ENCODE measurements at places on chromosomes 2 and 18.

- DNase-seq: no peak
Observed at GRCh38 chr18:32175265-32175664, 14.6 kb upstream of the MEP1B start.

DNA sequence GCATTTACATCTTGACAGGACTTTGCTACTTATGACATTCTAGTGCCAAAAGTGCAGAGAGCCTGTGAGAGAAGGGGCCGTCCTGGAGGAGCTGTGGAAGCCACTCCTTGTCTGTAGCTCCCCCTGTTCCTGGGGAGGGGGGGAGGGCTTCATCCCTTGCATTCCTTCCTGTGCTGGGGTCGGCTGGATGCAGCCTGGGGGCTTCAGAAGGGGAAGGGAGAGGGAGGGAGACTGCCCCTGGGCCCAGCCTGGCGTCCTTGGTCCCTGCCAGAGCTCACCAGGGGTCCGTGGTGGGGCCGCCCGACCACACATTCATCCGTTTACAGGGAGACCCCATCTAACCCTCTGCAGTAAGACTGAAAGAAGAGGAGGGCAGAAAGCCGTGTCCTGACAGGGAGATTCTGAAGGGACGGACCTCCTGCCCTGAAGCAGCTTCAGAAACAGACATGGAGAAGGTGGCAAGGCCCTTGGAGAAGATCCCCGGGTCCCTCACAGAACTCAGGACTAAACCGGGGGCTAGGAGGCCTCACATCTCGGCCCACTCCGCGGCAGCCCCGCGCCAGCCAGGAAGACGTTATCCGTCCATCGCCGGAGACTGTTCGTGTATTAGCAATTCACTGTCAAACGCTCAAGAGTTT is 258.3 kb upstream of the SALL3 start:
- DNase-seq: no peak

DNA sequence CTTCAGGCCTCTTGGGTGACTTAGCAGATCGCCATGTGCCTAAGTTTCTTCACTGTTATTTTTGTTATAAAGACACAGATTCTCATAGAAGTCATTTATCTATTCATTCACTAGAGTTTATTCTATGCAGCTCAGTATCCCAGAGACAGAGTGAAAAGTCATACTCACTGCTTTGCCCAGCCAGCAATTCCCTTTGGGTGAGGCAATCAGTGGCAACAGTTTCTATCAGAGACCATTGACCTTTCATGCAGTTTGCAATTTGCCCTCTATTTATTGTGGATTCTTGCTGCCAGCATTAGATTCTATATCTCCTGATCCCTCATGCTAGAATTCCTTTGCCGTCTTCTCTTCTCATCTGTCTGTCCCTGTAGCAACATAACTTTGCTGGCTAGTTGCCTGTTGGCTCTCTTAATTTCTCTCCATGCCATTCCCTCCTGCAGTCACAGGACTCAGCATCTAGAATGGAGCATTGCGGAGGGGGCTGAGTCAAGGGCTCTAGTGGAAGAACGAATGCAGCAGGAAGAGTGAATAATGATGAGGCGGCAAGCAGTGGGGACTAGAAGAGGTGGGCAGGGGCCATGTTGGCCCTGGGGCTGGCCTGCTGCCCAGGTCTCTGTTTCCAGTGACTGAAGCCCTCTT is 12.2 kb downstream of the SLC9A4 start:
- DNase-seq: no peak

DNA sequence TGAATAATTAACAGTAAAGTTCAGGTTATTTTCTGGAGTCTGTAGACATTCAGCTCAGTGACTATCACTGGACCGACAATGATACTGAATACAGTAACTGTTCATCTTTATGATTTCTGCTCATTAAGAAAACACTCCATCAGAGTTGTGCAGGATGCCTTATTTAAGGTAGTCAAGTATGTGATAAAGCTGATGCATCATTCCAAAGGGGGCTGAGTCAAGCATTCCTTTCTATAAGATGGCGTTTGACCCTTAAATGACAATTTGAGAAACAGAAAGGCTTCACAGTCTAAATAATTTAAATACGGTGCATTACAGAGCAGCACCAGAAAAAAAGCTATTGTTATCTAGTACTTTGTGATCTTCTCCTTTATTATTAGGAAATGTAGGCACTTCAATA is 131.1 kb downstream of the CDH2 start:
- peak; percentile 56 for DNase-seq

DNA sequence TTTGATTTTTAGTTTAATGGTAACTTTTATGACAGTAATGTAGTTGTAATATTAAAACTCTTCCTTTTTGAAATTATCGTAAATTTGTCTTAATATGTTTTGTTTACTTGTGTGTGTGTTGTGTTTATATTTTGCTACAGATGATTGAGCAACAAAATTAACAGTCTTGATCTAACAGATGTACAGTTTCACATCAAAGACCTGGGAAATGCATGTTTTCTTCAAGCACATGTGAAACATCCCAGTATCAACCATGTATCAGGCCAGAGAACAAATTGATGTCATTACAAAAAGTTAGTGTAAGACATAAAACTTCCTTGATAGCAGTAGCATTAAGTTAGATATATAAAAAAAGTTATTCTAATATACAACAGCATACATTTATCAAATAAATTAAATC is 45.5 kb downstream of the TMEM18 start:
- no peak for DNase-seq

GRCh38 chr2:109629867-109630266 is 15.7 kb downstream of the SOWAHC start:
- no peak for DNase-seq

- peak; percentile 67 for DNase-seq
Observed at GRCh38 chr18:55296778-55297177, 291.2 kb downstream of the TCF4 start.

DNA sequence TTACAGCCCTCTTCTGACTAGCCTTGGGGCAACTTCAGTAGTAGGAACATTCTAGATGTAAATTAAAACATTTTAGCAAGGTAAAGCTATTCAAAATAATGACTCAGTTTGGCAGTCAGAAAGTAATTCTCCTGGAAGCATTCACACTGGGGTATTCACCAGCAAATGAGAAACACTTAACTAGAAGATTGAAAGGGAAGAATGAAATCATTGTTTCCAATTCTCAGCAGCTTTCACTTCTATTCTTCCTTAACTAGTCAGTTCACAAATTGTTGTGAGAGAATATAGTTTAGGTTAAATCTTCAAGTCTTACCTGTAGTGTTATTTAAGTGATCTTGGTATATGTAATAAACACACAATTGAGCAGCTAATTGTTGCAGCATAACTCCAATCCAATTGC is 1135.6 kb upstream of the FAM98A start:
- no peak for DNase-seq

DNA sequence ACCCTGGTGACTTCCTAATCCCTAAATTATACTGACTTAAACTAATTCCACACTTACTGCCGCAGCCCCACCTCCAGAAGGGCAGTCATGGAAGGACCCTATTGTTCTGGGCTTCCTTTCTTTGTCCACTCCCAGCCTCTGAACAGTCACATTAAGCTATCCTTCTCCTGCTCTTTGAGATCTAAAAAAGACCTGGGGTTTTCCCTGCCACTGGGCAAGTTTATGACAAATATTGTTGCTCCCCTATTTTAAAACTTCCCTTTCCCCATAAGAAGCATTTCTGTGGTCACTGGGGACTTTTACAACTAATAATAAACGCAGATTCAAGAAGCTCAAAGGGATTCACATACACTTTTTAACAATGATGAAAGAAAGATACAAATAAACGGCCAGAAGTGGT is 47.2 kb upstream of the XPO1 start:
- no peak for DNase-seq

DNA sequence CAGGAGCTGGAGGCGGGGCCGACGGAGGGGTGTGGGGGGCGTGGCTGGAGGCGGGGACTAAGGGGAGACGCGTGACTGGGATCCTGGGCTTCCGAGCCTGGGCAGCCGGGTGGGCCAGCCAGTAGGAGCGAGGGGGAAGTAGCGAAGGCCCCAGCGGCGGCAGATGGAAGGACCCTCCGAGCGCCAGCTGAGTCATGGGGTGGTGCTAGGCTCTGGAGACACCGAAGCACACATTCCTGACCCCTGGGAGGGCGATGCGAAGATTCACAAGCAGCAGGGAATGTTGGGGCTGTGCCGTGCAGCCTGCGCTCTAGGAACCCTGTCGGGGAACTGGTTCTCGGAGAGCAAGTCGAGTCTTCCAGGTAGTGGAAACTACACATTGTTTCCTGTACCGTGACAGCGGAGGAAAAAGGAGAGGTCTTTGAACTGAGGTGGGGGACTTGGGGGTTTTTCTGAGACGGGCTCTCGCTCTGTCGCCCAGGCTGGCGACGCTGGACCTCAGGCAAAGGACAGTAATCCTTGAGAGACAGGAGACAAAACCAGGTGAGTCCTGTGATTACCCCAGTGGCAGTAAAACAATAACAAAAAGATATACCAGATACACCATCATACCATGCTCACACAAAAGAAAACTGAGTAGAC is 650 bp upstream of the AFG3L2 start:
- no peak for DNase-seq

DNA sequence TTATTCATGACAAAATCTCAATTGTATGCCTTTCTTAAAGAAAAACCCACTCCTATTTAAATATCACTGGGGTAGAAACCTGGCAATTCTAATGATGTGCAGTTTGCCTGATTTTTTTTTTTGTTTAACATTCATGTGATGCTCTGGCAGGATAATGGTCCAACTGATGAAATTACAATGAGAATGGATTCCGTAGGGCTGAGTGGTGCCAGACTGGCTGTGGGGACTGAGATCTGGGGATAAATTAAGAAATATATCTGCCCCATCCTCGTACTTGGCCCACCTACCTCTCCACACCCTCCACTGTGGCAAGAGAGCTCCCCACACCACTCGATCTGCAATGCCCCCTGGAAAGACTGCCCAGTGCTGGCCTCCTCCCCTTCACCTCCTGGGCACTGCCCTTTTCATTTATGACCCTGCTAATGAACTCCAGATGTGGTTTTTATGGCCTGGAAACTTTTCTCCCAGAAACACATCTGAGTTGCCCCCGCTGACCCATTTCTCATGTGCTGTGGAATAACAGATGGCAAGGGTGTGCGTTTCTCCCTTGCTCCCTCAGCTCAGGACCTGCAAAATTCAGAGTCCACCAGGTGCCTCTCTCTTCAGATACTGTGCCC is 33.0 kb upstream of the RPL37A start:
- DNase-seq: no peak

Measured in fibroblast of skin of right quadriceps (primary cell).